T-helper 9 cell (primary cell): ENCODE measurements at places on chromosomes 1 and 21.

GRCh38 chr1:111620441-111620971 lies 917 bp downstream of the RAP1A start:
- no peak for DNase-seq

DNA sequence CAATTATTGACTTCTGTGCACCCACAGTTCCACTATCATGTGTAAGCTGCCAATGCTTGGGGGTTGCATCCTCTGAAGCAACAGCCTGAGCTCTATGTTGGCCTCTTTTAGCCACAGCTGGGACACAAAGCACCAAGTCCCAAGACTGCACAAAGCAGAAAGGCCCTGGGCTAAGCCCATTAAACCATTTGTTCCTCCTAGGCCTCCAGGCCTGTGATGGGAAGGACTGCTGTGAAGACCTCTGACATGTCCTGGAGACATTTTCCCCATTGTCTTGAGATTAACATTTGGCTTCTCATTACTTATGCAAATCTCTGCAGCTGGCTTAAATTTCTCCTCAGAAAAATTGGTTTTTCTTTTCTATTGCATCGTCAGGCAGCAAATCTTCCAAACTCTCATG lies 123.7 kb upstream of the DEPDC1 start:
- DNase-seq = no peak

- no peak for DNase-seq
Measured at GRCh38 chr1:2165646-2166045, 28.9 kb downstream of the FAAP20 start.

- no peak for DNase-seq
Measured at GRCh38 chr1:943545-944340, 15.3 kb downstream of the NOC2L start.

- DNase-seq = peak; percentile 46
Measured at GRCh38 chr1:116569776-116570357, 959 bp downstream of the CD58 start.

GRCh38 chr1:201085902-201086735 lies 26.1 kb downstream of the CACNA1S start:
- peak; percentile 18 for DNase-seq

- DNase-seq = peak; percentile 23
Measured at GRCh38 chr1:155134880-155135414, 705 bp upstream of the SLC50A1 start.

DNA sequence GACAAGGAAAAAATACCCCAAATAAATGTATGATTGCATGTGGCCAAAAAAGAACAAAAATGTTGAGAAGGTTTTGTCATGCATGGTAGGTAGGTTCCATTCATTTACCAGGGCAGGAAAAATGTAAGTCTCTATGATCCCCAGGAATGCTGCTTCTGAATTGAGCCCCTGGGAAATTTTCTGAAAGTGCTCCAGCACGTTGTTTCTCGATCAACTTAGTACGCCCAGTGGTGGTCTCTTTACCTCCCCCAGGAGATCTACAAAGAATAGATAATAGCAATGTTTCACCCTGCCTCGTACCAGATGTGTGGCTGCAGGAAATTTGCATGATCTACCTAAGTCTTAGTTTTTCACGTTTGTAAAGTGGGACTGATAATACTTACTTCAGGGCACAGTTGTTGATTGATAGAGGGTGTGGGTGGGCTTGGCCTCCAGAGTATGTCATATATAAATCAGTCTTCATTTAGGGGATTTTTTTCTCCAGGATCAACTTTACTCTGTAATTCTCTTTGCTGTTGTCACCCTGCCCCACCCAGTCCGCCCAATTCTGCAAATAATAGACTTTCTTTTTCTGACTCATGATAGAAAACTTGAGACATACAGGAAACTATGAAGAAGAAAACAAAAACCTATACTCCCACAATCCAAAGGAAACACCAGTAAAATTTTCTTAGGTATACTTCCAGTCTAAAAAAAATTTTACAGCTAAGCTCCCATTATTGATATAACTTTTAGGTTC lies 462.0 kb upstream of the RUNX1 start:
- DNase-seq = no peak

- DNase-seq = peak; percentile 32
Measured at GRCh38 chr1:160726498-160727315, 12.3 kb upstream of the SLAMF7 start.

GRCh38 chr21:44402323-44403105 lies 49.1 kb downstream of the TRPM2 start:
- no peak for DNase-seq

GRCh38 chr1:222897527-222898190 lies 82.8 kb downstream of the DISP1 start:
- DNase-seq = no peak

DNA sequence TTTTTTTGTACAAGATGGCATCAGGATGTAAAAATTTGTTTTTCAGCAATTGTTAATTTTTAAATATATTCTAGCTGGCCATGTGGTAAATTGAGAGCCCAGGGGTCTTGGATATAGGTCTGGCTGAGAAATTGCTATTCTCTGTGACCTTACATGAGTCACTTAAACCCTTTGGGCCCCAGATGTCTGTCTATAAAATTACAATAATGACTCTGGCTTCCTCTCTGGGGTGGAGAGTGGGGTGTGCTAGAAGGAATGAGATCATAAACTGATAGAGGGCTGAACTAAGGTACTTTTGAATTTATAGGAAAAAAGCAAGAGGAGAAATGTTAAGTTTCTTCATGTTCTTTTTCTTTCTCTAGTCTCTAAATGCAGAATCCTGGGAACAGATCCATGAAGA lies 12.4 kb upstream of the TCHH start:
- DNase-seq = no peak

DNA sequence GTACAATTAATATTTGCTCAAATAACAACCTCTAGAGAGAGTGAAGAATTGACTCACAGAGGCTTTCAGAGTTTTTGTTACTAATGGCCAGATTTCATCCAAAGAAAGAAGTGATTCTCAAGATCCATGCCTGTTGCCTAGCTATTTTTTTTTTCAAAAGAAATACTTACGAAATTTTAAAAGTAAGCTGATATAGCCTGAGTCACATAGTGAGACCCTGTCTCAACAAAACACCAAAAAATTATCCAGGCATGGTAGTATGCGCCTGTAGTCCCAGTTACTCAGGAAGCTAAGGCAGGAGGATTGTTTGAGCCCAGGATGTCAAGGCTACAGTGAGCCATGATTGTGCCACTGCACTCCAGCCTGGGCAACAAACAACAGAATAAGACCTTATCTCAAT lies 14.6 kb downstream of the PALMD start:
- DNase-seq = no peak

DNA sequence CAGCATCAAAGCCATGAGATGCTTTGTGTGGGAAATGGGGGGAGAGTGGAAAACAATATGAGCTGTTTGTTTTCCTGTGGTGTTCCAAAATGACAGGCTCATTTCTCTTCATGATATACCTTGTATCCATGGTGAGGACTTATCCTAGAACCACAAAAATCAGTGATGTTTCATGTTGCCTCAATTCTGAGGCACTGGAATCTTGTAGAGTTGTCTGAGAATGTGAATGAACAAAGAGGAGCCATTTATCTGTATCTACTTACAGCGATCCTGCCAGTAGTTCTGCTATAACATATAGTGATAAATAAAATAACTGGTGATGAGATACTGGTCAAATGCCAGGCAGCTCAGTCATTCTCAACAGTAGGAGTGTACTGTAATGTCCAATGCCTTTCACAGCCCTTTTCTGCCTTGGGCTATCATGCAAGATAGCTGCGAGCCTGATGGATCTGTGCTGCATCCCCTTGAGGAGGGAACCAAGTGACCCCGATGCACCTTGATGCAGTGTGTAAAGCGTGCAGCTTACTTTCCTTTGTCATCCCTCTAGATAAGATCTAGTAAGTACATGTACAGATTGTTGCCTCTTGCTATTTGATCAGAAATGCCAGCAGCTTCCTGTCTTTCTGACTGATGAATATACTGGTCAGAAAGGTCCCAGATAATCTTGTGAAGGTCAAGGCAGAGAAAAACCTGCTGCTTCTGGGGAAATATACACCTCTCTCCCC lies 52.8 kb downstream of the SLC44A3 start:
- DNase-seq = no peak

- no peak for DNase-seq
Measured at GRCh38 chr1:50920409-50920808, 39.7 kb downstream of the FAF1 start.

DNA sequence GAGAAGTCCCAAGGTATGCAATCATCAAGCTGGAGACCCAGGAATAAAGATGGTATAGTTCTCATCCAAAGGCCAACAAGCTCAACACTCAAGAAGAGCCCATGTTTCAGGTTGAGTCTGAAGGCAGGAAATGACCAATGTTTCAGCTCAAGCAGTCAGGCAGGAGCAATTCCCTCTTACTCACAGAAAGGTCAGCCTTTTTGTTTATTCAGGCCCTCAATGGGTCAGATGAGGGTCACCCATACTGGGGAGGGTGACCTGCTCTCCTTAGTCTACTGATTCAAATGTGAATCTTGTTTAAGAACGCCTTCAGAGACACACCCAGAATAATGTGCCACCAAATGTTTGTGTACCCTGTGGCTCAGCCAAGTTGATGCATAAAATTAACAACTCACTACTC lies 262.4 kb downstream of the USP25 start:
- no peak for DNase-seq

DNA sequence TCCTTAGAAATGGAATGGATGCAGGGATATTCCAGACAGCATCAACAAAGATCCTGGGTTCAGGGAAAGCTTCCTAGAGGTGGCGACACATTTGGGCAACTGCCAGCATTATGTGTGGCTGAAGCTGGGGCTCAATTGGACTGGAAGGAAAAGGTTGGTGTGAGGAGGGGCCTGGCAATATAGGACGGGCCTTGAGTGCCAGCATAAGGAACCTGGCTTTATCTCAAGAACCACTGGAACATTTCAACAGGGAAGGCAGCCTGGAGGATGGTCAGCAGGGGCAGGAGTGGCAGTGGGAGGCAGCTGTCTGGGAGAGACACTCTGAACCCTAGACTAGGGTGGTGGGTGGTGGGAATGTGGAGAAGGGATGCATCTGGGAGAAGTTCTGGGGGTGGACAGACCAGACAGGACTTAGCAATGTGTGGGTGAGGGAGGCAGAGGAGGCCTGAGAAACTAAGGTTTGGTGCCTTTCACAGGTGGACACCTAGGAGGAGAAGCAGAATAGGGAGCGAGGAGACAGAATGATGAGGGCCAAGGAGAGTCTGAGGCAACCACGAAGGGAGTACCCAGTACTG lies 3.5 kb downstream of the SH3BGRL3 start:
- no peak for DNase-seq
